ENCODE measurements at places on chromosomes 4 and X.

GRCh38 chr4:2469192-2469984, 482 bp downstream of the RNF4 start:
- ATAC-seq, result peak; percentile 68

GRCh38 chrX:136159611-136160025, 12.3 kb downstream of the FHL1 start:
- ATAC-seq, result no peak

GRCh38 chr4:109683621-109684253, 19.5 kb downstream of the CASP6 start:
- ATAC-seq, result no peak

DNA sequence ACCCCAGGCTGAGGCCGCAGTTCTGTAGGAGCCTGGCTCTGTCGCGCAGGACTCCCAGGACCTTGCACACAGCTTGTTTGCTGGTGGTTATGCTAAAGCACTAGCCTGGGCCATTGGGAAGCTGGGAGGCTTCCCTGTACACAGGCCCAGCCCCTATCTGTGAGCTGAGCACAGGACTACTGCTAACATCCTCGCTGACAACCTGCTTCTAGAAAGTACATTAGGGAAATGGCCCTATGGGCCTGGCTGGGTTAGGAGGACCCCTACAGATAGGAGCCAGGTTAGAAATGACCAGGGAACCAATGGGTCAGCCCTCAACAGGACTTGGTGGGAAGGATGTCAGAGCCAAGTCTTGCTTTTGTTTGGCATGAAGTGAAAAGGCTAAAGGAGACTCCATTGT, 219.4 kb upstream of the LNX1 start:
- ATAC-seq, result no peak

- ATAC-seq, result no peak
These were observed 23.3 kb upstream of the PPP2R2C start for GRCh38 chr4:6495736-6496135.

GRCh38 chrX:46811121-46811520, 25.7 kb upstream of the RP2 start:
- no peak for ATAC-seq

- ATAC-seq, result no peak
These were observed 7.5 kb upstream of the KLHL5 start for GRCh38 chr4:39054497-39054896.

DNA sequence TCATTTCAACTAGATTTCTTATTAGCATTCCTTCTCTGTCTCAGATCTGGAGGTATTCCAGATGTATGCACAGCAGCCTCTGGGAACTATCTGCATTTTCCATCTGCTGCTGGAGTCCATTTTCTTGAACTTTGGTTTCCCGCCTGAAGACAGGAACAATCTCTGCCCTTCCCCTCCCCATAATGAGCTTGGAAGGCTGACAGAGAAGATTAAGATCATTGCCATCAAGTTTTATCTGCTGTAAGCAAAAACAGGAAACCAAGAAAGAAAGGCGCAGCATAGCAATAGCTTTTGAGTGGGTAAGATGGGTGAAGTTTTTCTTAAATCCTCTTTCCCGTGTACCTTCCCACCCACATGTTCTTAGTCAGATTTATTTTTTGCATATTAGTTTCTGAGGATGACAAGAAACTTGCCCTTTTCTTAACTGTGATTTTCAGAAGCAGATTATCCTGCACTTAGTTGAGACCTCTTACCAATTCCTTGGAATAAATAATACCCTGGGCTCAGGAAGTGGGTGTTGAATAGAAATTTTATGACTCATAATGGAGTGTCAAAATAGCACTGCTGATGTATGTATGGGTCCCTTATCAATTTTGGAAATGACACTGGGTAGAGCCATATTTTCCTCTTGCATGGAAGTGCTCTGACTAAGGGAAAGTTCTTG, 78.3 kb downstream of the CT47B1 start:
- no peak for ATAC-seq

DNA sequence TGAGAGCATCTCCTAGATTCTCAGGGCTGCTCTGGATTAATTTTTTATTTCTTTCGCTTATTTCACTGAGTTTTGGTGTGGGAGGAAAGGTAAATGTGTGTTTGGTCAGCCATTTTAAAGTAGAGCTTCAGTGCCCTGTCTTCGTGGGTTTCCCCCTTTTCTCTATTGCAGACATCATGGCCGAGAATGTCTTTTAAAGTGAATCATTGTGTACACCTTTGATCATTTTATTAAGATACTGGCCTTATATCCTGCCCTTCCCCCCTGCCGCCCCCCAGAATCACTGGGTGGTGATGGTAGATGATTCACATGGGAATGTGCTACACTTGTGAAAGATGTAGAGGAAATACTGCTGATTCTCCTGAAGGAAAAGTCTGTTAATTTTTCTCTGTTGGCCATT, 23.8 kb downstream of the CDKL5 start:
- no peak for ATAC-seq

GRCh38 chrX:30065226-30065625, 150.1 kb upstream of the MAGEB2 start:
- ATAC-seq, result peak; percentile 75

- ATAC-seq, result no peak
These were observed 193.9 kb upstream of the SPOCK3 start for GRCh38 chr4:167428156-167428555.

DNA sequence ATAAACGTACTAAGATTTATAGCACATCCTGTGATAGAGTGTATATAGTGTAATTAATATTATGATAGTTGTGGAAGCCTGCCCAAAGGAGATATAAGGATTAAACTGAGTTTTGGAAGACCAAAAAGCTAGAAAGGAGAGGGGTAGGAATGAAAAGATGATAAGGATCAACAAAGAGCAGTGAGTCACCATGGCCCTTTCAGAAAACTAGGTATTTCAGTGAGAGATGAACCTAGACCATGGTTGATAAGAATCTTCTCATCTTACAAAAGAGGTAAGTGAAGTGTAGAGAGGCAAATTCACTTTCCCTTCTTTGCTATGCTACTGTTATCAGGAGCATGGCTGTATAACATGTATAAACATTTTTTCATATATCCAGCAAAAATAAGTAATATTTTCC, 133.8 kb upstream of the PLAC1 start:
- ATAC-seq, result no peak

DNA sequence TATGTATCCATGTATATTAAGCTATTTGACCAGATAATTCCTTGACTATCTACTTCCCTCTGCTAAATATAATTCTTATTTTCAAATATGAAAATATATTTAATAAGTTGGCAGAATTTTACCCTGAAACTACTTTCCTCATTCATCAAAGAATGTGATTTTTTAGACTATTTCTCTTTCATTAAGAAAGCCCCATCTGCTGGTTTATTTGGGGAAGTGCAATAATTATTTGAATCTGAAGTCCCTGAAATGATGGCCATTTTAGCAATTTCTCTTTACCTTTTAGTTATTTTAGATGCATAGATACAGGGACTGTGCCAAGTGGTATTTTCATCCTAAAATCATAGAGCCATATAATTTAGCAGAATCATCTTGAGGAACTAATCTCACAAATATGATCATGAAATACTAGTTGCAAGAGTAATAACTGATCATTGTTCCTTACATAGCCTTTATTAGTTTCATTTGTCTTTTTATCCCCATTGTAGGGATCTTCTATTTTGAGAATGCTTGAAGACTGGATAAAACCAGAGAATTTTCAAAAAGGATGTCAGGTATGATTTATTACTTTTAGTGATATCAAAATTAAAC, 39.0 kb downstream of the ENPEP start:
- ATAC-seq, result no peak

DNA sequence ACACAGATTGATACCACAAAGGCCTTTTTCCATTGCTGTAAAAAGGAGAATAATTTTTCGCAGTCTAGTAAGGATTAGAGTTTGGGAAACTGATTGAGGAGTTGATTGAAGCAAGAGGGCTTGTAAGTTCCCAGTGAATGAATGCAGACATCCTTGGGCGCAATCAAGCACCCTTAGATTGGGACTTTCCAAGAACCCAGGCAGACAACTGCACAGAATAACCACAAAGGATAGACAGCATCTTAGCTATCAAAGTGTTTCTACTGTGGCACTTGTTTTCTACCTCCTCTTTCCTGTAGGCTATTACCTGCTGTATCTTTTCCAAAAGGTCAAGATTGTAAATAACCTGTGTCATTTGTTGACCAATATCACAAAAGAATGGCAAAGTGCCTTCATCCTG, 2.6 kb downstream of the COX18 start:
- ATAC-seq, result no peak

GRCh38 chr4:88549815-88550214, 26.2 kb upstream of the PYURF start:
- no peak for ATAC-seq

- ATAC-seq, result no peak
These were observed 1.4 kb upstream of the LRIT3 start for GRCh38 chr4:109846395-109847098.

DNA sequence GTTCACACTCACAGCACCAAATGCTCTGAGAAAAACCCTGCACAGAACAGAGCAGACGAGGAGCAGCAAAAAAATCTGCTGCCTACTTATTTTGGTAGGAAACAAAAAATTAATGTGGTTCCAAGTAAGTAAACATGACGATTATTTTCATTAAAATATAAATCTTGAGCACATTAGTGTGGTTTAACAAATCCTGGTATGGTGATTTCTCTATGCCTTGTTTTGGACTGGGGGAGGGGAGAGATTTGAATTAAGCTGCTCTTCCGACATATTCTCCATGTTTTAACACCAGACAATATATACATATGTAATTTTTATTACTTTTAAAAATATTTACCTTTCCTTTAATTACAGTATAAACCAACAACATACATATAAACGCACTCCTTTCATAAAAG, 1.8 kb downstream of the CAMK2D start:
- no peak for ATAC-seq

- ATAC-seq, result no peak
These were observed 4.9 kb downstream of the SEPTIN11 start for GRCh38 chr4:76954489-76954888.

- no peak for ATAC-seq
These were observed 255.6 kb downstream of the LHFPL1 start for GRCh38 chrX:112424166-112424565.

DNA sequence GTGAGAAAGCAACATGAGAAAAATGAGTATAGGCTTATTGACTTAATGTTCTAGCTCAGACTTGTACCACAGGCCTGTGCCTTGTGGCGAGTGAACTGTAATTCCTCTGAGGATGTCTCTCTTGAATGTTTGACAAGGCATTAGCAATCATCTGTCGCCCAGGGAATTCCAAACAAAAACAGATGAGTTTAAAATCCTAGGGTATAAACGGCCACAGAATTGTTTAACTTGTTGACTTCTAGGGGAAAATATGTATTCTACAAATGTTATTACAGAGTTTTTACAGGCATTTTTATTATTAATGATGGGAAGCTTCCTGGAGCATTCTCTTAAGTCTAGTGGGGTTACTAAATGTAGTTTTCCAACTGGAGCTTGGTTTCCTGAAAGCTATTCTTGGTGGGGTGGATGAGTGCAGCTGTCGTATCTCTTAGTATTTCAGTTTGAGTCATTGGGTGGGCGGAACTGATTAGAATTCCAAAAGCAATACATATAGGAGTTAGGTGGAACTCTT, 40.6 kb downstream of the ARHGAP10 start:
- peak; percentile 86 for ATAC-seq

- no peak for ATAC-seq
These were observed 155.9 kb downstream of the SHOX start for GRCh38 chrX:786441-786881.

GRCh38 chr4:99076292-99076976, 12.2 kb downstream of the ADH5 start:
- ATAC-seq, result no peak

DNA sequence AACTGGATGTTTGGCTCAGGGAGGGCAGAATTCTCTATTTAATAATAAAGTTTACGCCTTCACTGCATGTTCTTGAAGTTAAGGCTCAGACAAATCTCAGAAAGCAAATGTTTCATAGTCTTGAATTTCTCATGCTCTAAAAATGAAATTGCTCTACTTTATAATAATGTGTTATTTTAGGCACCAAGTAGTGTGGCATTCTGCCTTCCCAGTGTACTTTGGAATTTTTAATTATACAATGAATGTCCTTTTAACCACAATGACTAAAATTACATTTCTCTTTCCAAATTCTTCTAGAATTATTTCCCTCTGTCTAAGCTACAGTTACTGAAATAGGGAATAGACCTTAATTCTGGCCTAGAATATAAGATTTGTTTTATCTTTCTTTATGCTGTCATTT, 97.9 kb upstream of the PDE5A start:
- no peak for ATAC-seq

DNA sequence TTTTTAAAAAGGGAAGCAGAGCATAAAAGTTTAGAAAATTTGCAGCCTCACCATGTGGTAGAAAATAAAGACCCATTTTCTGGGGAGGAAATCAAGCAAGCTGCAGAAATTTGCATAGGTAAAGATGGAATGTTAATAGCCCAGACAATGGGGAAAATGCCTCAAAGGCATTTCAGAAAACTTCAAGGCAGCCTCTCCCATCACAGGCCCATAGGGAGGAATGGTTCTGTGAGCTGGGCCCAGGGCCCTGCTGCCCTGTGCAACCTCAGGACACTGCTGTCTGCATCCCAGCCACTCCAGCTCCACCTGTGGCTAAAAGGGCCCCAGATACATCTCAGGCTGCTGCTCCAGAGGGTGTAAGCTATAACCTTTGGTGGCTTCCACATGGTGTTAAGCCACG, 137.9 kb downstream of the INPP4B start:
- ATAC-seq, result no peak

GRCh38 chr4:3043282-3044020, 30.9 kb downstream of the HTT-AS start:
- no peak for ATAC-seq

- no peak for ATAC-seq
These were observed 14.1 kb downstream of the GAK start for GRCh38 chr4:917992-918391.

GRCh38 chr4:17315459-17315858, 196.4 kb downstream of the QDPR start:
- ATAC-seq, result no peak

GRCh38 chr4:1976416-1977352, 32.1 kb downstream of the NELFA start:
- ATAC-seq, result no peak

GRCh38 chrX:43861750-43862149, 20.5 kb downstream of the MAOB start:
- no peak for ATAC-seq

- ATAC-seq, result no peak
These were observed 173.6 kb upstream of the LNX1 start for GRCh38 chr4:53764761-53765490.

DNA sequence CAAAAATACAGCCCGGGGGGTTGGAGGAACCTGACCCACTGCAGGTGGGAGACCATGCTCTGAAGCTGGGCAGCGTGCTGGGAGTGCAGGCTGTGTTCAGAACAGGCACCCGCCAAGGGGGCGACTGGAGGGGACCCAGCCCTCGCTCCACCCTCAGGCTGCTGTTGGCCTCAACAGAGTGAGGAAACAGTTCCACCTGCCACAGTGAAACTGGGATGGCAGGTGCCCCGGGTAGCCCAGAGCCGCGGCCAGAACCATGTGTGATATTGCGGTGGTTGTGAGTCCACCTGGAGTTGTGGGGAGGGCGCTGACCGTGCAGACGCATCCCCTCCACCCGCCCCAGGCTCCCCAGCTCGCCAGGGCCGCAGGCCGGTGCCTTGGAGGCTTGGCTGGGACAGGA, 45.7 kb upstream of the PSAPL1 start:
- no peak for ATAC-seq

GRCh38 chr4:78665216-78665770, 110.9 kb upstream of the BMP2K start:
- no peak for ATAC-seq

GRCh38 chr4:8841678-8842268, 29.9 kb downstream of the HMX1 start:
- ATAC-seq, result no peak
